ENCODE measurements at places on chromosomes 12 and 14.

- no peak for DNase-seq
These were observed 5.8 kb upstream of the GLT8D2 start for GRCh38 chr12:104055686-104056388.

GRCh38 chr14:44952391-44953110, 9.2 kb downstream of the KLHL28 start:
- no peak for DNase-seq

DNA sequence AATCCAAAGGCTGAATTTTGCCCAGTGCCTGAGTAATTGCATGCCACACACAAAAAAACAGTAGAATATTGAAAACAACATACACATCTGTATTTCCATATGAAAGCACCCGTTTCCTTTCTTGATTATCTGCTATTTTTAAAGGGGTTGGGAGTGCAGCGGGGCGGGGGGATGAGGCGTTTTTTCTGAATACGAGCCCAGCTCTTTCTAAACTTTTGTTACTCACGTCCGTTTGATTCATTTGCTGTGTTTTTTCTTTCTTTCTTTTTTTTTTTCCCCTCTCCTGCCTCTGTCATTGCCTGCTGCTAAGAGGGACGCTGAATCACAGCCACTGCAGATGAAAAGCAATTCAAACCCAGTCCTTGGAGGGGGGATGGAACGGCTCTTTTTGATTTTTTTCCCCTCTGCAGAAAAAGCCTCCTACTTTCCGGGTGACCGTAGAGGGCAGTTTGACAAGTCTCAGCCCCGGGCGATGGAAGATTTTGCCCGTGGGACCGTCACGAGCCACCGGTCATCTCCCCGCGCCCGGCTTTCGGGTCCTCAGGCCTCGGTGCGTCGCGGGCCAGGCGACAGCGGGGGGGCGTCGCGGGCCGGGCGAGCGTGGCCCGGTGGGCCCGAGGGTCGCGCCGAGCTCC, 572 bp upstream of the RASSF8 start:
- no peak for DNase-seq

- DNase-seq = no peak
These were observed 16.4 kb downstream of the KRT18 start for GRCh38 chr12:52965337-52965731.

DNA sequence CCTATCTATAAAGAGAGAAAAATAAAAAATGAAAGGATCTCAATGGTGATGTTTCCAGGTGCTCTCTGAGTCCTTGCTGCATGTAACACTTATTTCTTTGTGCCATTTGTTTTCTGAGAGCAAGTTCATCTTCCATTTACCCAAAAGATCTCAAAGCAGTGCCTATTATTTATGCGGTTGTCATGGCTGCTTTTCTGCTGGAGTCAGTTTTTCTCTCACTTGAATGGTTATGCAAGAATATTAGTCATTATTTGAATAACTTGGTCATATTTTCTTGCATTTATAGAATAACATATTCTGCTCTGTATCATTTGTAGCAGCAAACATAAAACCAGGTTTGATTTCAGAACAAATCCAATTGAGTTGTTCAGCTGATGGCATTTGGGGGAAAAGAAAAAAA, 141.8 kb upstream of the G2E3 start:
- DNase-seq = no peak

DNA sequence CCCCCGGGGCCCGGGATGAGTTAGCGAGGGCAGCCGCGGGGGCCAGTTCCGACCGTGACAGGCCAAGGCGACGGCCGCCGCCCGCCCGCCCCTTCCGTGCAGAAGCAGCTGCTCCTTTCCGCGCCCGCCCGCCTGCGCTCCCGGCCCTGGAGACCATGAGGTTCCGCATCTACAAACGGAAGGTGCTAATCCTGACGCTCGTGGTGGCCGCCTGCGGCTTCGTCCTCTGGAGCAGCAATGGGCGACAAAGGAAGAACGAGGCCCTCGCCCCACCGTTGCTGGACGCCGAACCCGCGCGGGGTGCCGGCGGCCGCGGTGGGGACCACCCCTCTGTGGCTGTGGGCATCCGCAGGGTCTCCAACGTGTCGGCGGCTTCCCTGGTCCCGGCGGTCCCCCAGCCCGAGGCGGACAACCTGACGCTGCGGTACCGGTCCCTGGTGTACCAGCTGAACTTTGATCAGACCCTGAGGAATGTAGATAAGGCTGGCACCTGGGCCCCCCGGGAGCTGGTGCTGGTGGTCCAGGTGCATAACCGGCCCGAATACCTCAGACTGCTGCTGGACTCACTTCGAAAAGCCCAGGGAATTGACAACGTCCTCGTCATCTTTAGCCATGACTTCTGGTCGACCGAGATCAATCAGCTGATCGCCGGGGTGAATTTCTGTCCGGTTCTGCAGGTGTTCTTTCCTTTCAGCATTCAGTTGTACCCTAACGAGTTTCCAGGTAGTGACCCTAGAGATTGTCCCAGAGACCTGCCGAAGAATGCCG, 699 bp downstream of the MGAT2 start:
- peak; percentile 68 for DNase-seq

DNA sequence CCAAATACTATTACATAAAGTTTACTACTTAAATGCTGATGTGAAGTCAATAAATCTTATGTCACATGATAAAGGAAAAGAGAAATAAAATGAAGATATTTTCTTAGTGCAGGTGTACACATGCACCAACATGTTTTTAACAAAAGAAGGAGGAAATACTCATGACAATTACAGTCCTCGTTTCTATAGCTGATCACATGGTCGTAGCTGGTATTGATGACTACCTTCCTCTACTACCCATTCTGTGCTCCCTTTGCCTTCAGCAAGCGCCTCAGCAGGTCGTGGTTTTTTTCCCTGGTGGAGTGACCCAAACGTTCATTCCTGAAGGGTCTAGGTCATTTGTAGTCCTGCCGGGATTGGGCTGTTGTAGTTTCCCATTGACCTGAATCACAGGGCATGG, 25.4 kb upstream of the SLC10A1 start:
- no peak for DNase-seq

GRCh38 chr12:11917501-11917900, 153.2 kb upstream of the BCL2L14 start:
- DNase-seq = no peak

DNA sequence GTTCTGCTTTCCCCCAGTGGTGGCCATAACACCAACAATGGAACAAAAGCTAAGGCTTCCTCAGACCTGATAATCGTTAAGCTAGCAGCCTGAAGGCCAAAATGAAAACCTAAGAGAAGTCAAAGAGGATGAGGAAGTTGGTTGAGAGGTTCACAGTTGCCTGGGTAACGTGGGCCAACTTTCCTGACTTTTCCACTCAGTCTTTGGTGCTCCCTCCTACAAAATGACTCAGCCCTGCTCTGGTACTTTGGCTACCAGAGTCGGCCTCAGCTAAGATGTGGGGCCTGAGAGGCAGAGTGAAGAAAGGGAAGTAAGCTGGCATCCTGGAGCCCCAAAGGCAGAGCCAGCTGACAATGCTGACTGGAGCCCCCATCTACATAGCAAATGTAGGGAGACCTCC, 14.9 kb upstream of the FKBP11 start:
- DNase-seq = peak; percentile 37

DNA sequence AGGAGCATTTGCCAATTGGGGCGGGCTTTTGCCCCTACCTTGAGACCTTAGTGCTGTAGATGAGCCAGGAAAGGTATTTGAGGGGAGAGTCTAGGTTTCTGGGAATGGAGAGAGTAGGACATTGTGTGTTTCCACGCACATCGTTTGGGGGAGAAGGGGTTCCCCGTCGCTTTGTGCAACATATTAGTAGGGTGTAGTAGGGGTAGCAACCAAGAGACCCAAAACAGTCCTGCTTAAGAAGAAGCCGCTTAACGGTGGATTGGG, 694 bp upstream of the PTGES3 start:
- no peak for DNase-seq

DNA sequence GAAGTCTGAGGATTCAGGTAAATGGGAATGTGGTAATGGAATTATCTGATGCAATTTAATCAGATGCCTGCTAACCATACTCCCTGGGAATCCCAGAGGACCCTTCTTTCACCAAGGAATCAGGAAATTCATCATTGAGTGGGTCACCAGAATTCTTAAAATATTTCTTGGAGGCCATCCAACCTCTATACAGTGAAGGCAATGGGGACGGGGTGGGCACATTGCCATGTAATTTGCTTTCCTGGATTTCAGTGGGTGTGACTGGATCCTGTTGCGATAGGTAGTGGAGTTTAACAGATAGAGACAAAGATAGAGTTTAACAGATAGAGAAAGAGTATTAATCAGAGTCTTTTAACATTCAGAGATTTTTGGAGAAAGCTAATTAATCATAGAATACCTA, 394.4 kb downstream of the DAD1 start:
- no peak for DNase-seq

DNA sequence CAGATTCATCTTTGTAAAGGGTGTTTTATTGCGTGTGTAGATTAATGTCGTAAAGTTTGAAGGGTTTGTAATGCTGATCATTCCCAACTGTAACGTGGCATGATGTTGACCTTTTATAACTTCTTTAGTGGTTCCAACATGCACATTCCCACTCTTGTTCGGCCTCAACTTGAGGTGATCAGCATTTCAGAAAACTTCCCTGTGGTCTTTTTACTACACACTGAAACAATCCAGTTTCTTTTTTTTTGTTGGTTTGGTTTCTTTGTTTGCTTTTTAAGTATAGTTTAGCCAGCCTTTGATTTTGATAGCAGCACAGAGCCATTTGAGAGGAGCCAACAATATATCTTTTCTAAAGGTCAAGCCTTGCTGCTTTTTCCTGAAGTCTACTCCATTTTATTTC, 22.8 kb downstream of the UTP20 start:
- no peak for DNase-seq

DNA sequence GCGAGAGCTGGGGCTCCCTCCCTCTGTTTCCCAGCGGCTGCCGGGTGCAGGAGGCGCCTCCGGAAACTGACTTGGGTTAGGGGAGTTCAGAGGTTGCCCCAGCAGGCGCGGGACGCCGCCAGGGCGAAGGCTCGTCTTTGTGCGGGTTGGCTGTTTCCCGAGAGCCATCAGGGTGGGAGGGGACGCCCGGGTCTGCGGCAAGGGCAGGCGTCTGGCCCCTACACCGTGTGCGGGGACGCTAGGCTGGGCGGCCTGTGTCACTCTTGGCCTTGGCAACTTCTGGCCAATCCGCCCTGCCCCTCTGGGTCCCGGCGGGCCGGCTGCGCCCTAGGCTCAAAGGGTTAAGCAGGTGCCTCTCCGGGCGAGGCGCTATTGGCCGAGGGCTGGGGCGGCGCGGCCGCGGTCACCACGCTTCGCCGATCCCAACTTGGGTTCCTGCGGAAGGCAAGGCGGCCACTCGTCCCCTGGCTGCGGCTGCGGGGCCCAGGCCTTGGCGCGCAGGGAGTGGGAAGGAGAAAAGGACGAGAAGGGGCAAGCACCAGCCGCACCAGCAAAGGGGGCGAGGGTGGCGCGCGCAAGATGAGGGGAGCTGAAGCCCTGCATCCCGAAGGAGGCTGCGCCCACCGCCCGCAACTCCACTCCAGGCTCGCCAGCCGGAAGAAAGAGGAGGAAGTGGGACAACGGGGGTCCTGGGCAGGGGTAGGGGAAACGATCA, 5.6 kb upstream of the NPAS3 start:
- DNase-seq = no peak

DNA sequence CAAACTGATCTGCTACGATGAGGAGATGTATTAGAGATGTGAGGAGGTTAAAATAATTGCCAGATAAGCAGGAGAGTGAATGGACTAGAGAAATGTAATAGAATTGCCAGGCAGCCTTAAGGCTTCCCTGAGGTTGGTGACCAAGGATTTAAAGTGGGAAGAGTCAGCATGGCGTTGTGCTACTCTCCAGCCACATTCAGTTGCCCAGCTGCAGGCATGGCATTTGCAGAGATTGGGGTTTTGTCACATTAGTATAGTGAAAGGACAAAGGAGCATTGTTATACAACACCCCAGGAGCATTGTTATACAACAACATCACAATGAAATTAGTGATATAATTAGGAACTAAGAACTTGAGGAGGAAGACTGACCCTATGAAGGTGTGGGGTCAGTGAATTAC, 31.7 kb downstream of the MARK3 start:
- DNase-seq = no peak

DNA sequence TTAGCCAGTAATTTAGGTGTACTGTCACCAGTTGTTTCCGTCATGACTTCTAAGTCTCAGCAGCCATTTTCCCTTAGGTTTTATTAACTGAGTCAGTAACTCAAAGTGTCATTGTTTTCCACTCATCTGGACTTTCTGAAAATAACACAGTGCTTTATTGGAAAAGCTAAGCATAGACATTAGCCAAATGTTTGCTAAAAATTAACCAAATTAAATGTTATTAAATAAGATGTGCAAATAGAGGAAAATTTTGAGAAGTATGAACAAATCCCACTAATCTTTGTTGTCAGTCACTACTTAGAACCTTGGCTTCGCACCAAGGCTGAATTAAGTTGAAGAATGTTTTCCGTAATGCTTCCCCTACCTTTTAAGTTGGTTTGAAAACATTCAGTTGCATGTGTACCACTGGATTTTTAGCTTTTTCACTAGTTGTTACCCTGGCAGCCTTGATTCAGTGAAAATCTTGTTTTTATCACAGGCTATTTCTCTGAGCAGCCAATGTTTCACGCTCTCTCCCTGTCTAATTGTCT, 43.0 kb downstream of the BORCS5 start:
- no peak for DNase-seq

GRCh38 chr12:126998747-126999285, 1268.2 kb upstream of the TMEM132C start:
- DNase-seq = no peak

- DNase-seq = no peak
These were observed 49.3 kb downstream of the CDK17 start for GRCh38 chr12:96350982-96351381.

DNA sequence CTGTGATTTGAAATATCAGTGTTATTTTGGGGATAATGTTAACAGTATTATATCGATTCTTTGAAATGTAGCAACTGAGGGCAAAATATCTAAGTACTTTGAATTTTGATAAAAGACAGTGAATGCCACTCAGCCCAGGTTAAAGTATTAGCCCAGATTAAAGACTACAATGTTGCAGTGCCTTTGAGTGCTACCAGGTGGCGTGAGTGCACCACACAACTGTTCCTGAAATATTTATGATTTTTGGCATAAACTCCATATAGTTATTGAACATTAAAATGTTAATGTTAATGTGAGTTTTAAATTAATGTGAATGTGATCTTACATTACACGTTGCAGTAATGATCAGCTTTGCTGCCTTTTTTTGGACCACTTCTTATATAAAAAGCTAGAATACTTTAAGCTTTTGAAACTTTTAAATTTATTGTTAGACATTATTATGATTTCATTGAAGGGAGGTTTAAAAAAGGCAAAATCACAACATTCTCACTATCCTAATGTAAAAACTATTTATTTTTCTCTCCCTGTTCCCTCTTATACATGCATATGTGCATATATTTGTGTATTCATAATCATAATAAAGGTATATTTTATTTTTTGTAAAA, 22.5 kb downstream of the MRPS35 start:
- DNase-seq = peak; percentile 57

GRCh38 chr14:64698903-64699302, 5.3 kb upstream of the PLEKHG3 start:
- peak; percentile 22 for DNase-seq

GRCh38 chr12:110543252-110543959, 39.7 kb downstream of the PPTC7 start:
- DNase-seq = no peak
